ENCODE measurements at places on chromosomes 12 and 14.

DNA sequence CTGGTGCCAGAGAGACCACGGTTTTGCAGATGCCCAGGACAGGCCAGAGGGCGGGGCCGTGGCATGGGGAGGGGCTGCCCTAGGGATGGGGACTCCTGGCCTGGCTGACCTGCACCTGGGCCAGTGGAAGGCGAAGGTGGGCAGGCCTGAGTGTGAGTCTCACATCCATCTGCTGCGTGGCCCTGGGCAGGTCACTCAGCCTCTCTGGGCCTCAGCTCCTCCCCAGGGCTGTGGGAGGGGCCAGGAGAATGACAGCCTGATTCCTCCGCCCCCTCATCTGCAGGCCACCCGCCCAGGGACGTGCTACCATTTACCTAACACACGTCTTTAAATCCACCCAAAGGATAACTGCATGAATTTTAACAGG is 90.9 kb downstream of the GALNT9 start:
- no peak for DNase-seq

- no peak for DNase-seq
Measured at GRCh38 chr14:101199028-101199770, 295.7 kb upstream of the RTL1 start.

DNA sequence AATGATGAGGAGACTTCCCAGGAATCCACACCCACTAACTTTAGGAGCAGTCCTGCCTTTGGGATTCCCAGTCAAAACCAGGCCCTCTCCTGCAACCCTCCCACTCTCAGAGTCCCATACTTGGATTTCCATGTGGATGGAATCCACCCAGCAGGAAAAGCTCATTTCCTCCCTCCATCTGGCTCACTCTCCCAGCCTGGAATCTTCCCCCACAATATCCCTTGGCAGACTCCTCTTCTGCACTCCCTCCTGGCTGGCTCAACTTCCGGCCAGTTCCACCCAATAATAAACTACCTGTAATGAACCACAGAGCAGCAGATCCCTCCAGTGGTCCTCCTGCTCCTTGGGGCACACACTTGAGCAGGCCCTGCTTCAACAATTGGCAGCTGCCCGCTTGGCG is 102.8 kb upstream of the EGLN3 start:
- no peak for DNase-seq

GRCh38 chr12:93325855-93326254 is 51.9 kb upstream of the NUDT4 start:
- no peak for DNase-seq

- DNase-seq = no peak
Measured at GRCh38 chr14:55071870-55072640, 20.6 kb downstream of the MAPK1IP1L start.

GRCh38 chr12:13100882-13101769 is 2.3 kb downstream of the GSG1 start:
- DNase-seq = peak; percentile 54
